ENCODE measurements at places on chromosomes 2 and 18. TPM values are rescaled to one million over a fixed set of nuclear protein-coding genes. Genes with fewer than 3 reads are reported as not detected.

The ODC1 gene
- total RNA-seq, result 39.5 TPM

The TTC31 gene
- total RNA-seq, result 8.5 TPM

The ELOA2 gene
- total RNA-seq, result not detected

The RBKS gene
- 4.0 TPM for total RNA-seq

The SPP2 gene
- not detected for total RNA-seq

The POU3F3 gene
- not detected for total RNA-seq

The ANKRD30B gene
- total RNA-seq, result not detected

DNA sequence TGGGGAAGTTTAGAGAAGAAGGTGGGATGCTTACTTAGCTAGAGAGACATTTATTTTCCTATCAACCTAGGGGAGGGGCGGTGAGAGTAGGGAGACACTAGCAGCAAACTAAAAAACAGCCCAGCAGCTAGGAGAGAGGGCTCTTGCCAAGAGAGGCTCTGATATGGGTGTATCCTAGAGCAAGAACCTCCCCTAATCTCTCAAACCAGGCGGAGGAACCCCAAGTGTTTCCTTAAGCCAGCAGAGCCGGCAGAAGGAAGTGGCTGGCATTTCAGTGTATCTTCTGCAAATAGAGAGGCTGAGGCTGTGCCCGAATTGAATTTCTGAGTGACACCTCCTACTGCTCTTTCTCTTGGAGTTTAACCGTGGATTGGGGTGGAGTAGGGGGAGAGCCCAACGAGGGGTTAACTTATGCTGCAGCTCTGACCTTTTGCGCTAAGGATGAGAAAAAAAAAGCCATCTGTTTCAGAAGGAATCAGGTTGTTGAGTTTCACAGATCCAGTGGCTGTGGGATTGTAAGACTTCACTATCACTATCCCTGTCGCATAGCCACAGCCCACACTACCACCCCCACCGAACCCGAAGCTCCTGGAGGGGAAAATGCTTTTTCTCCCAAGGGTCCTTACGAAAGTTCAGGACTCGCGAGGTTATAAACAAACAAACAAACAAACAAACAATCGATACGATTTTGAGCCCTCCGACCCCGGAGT is 1.4 kb downstream of the ST8SIA5 start:
- DNase-seq, result no peak

- no peak for DNase-seq
Observed at GRCh38 chr18:49008716-49009115, 58.0 kb upstream of the SMAD7 start.

DNA sequence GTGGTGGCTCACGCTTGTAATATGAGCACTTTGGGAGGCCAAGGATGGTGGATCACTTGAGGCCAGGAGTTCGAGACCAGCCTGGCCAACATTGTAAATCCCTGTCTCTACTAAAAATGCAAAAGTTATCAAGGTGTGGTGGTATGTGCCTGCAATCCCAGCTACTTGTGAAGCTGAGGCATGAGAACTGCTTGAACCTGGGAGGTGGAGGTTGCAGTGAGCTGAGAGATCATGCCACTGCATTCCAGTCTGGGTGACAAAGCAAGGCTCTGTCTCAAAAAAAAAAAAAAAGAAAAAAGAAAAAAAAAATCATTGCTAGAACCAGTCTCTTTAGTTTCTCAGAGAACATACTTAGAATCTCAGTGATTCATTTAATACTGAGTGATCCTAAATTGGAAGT is 217.1 kb downstream of the DYM start:
- no peak for DNase-seq

GRCh38 chr2:216606551-216607276 is 26.5 kb upstream of the IGFBP2 start:
- no peak for DNase-seq

DNA sequence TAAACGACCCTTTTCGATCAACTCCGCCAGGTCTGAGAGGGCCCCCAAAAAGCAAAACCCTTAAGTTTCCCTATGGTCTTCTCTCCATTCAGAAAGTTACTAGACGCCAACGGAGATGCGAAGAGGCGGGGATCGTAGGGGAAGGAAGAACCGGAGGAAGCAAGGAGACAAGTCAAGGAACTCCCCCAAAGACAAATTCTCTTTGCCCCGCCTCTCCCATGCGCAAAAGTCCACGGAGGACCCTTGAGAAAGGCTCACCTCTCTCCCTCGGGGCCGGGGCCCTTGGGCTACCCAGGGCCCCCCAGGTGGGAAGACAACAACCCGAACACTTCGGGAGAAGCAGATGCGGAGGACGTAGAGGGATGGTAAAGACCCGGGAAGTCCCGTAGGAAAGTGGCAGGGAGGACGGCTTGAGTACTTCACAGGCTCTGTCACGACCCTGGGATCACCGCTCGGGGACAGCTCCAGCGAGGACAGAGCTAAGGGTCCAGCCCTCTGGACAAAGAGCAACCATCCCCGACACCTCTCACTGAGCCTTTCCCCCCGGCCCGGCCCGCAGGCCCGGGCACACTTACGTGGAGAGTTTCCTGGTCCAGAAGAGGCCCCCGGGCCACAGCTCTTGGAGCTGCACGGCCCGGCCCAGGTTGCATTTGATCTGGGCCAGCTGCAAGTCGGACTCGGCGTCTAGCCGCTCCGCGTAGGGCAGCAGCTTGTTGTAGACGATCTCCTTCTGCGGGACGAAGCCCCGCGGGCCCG is 647 bp downstream of the PSME4 start:
- DNase-seq, result peak; percentile 41

DNA sequence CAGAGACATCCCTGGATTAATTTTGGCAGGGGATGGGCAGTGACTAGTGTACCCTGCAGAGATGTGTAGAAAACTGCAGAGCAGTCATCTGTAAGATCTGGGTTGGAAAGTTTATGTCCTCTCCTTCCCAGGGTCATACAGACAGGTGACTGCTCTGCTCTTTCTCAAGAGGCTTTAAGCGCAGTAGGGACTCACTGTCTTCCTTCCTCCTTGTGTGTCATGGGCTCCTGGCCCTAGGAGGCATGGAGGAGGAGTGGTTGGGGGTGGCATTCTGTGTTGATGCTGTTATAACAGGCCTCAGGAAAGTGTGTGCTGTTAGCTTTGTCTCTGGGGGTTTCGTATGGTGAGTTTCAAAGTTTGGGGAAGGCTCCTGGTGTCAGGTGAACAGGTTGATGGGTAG is 130.5 kb upstream of the MGAT5 start:
- no peak for DNase-seq

DNA sequence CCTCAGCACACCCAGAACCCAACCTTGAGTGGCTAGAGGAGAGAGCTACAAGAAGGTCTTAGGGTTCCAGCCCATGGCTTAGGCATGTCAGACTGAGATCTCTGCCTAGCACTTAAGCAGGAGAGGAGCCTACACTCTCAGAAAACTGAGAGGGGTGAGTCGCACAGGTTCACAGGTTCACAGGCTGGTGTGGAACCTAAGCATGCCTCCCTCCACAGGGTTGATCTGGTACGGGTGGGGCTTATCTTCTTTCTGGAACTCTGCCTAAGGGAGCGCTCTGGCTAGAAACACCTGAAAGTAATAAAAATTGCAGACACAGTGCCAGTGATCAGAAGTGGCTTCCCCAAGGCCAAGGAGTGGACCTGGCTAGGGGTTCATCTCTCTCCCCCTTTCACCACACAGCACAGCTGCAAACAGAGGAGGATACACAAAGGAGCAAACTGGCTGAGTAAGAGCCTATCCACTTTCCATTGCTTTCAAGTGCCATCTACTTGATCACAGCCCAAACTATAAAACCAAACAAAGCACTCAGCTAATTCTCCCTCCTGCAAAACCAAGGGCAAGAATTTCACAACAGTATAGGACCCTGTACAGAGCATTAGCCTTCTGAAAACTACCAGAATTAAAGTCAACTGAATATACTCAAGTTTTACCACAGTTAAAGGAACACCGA is 481.9 kb upstream of the SETBP1 start:
- no peak for DNase-seq

GRCh38 chr2:207458582-207458981 is 71.2 kb upstream of the CREB1 start:
- no peak for DNase-seq

GRCh38 chr2:179332903-179333302 is 68.3 kb upstream of the SESTD1 start:
- no peak for DNase-seq

DNA sequence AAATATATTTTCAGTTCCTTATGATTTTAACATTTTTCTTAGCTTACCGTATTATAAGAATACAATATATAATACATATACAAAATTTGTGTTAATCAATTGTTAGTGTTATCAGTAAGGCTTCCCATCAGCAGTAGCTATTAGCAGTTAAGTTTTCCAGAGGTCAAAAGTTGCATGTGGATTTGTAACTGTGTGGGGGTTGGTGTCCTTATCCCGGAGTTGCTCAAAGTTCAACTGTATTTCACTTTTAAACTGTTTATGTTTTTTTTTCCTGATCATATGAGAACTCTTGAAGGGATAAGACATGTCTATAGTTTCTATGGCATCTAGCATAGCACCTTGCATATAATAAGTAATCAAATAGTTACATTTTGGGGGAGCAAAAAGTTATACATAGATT is 11.9 kb upstream of the MFSD6 start:
- DNase-seq, result no peak

GRCh38 chr2:102141011-102141943 is 1.3 kb upstream of the IL1R1 start:
- DNase-seq, result peak; percentile 29

DNA sequence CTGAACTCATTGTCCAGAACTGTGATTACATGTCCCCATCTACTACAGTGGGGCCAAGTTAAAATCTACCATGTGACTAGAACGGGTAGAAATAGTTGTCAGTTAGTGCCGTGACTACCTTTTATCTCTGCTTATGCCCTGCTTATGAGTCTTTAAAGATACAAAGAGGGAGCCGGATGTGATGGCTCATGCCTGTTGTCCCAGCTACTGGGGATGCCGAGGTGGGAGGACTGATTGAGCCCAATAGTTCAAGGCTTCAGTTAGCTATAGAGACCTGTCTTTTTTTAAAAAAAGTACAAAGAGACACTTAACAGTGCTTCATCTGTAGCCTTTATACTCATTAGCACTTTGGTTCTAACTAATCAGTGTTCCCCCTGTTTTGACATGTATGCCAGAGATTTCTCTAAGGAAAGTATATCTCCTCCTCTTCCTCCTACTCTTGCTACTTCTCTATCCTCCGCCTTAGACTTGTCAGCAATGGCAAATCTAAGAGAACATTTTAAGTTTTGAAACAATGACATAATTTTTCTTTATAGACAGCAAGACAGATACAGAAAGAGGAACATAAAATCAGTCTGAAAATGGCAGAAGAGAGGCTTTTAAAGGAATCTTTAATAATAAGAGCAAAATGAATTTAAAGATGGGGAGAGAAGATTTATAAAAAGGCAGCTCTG is 45.0 kb downstream of the NBEAL1 start:
- no peak for DNase-seq

DNA sequence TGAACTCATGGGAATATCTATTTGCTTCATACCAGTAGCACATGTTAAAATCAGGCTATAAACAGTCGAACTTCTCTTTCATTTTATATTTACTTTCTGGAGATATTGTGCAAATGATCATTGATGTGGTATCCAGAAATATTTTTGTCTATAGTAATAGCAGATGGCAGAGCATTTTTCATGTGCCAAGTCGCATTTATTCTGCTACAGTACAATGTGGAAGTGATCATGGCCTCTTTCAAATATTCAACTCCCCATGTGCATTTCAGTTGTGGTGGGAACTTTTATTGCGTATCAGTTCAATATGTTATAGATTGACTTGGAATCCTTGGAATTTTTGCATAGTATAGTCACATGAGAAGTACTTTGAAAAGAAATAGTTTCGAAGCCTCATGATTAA is 57.4 kb downstream of the RHBDD1 start:
- DNase-seq, result no peak

Data from uterus (tissue), 4 donors.